ENCODE measurements at places on chromosomes 4 and X.
A peak's percentile ranks its signal among the peaks of the same experiment; 100 is the strongest.

GRCh38 chr4:101356928-101357327 is 9.6 kb upstream of the PPP3CA start:
- ATAC-seq = peak; percentile 62

DNA sequence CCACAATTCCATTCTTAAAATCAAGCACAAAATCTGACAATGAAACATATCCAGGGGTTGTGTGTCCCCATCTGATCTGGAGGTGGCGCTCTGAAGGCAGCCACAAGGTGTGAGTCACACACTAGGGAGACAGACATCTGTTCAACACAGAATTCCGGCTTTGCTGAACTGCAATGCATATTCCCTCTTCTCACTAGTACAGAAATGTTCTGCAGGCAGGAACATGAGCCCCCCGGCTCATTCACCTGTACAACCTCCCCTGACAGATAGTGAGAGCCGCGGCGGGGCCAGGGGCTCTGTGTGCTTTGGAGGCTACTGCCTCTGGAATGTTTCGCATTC is 41.9 kb downstream of the WDR1 start:
- ATAC-seq = peak; percentile 83

GRCh38 chr4:159977907-159978617 is 875.2 kb downstream of the RAPGEF2 start:
- no peak for ATAC-seq

DNA sequence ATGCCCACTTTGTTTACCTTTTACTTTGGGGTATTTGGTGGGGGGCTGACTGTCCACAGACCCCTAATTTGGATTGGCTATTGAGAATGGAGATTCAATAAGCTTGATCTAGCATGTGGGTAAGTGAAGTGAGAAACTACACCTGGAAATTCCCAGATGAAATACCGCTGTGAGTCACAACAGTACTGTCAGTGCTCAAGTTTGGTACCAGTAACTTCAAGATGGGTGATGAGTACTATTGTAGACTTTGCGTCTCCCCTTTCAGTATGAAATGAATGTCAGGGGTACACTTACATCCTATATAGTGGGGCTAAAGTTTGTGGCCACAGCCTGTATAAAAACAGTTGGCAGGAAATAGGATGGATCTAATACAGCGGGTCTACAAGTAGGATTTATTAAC is 33.3 kb downstream of the HMGN5 start:
- no peak for ATAC-seq

DNA sequence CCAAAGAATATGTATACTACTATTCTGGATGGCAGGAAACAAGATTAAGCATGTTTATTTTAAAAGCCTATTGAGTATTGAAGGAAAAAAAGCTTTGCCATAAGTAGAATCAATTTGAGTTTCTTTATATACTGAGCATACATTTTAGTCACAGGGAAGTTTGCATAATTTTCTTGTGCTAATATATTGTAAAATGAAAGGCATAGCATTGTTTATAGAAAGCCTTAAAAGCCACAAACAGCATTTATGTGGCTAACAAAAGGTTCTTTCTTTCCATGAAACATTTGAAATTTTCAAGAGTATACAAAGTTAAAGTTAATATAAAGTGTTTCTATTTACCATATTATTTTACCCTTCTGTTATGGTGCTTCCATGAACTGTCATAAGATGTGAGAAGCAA is 1133.8 kb upstream of the PCDH10 start:
- no peak for ATAC-seq

- no peak for ATAC-seq
Measured at GRCh38 chr4:54016504-54016903, 47.9 kb downstream of the CHIC2 start.

DNA sequence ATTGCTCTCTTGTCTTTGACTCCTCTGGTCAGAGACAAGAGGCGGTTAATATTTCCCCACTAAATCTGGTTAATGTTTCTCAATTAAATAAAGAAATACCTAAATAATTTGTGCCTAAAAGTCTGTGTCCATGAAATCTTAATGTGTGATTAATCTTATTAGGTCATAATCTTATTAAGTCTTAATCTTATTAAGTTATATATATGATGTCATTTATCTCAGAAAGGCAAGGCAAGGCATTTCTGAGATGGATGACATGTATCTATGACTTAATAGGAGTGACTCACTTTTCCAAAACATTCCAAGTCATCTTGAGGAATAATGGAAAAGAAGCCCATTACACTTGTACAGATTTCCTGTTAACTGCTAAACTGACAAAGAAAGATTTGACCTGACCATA is 74.7 kb downstream of the TRAM1L1 start:
- ATAC-seq = no peak

GRCh38 chr4:85798012-85798770 is 323.2 kb downstream of the ARHGAP24 start:
- ATAC-seq = peak; percentile 21

GRCh38 chrX:46407753-46408130 is 137.5 kb downstream of the ZNF674 start:
- no peak for ATAC-seq

- ATAC-seq = no peak
Measured at GRCh38 chr4:71540749-71541269, 202.0 kb downstream of the SLC4A4 start.

DNA sequence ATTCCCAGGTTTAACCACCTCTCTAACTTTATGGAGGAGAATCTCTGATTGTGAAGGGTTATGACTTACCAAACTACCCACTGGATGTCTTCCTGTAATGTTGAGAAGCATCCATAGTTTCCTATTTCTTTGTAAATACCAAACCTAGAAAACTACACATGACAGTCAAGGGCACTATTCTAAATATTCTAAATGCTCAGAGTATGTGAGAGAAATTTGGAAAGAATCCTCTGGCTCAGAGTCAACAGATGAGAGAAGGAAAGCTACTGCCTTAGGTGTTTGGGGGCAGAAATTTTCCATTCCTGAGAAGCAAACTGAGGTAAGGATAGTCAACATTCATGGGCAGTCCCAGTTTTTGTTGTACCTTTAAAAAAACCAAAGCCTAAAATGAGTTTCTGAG is 155.8 kb downstream of the KCNIP4 start:
- ATAC-seq = no peak

DNA sequence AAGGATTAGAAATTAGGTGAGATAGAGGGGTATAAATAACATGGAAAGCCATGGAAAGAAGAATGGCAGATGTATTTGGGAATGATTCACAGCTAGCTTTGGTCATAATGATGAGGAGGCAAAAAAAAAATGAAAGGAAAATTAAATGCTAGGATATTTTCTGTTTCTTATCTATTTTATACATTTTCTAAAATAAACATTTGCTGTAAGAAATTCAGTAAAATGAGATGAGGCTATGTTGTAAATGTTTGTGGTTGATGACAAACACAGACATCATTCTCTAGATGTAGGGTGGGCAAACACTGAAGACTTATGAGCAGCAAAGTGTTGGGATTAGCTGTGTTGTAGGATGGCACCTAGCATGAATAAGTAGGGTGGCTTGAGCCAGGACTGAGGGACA is 407.1 kb downstream of the IL15 start:
- no peak for ATAC-seq

DNA sequence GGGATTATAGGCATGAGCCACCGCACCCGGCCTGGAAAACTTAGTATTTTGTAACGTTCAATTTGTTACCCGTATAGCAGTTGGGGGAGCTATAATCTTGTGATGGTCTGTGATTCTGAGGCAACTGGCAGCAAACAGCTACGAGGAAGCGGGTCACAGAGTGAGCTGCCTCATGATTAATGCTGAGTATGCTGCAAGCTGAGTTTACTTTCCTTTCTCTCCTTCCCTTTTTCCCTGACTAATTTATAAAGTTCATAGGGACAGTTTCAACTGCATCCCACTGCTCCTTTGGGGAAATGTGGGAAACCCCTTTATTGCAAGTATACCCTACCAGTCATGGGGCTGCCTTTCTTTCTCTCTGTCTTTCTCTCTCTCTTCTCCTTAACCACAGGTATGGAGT is 17.7 kb upstream of the ELOVL6 start:
- no peak for ATAC-seq

GRCh38 chrX:2282490-2283090 is 218.2 kb downstream of the DHRSX start:
- ATAC-seq = no peak

- no peak for ATAC-seq
Measured at GRCh38 chr4:33116871-33117270, 2396.7 kb downstream of the PCDH7 start.

DNA sequence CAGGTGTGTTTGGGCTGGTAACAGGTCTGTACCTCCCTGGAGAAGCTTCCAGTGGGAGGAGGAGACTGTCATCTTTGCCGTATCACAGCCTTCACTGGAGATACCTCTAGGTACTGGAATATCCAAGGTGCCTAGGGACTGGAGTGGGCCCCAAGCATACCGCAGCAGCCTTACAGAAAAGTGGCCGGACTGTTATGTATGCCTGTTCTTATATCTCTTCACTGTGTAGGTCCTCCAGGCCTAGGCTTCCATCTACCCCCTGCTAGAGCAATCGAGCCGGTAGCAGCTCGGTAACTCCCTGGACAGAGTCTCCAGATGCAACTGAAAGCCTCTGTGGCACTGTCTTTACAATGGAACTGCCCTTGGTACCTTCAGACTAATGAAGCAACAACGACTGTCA is 277.4 kb upstream of the GRIA3 start:
- ATAC-seq = no peak

DNA sequence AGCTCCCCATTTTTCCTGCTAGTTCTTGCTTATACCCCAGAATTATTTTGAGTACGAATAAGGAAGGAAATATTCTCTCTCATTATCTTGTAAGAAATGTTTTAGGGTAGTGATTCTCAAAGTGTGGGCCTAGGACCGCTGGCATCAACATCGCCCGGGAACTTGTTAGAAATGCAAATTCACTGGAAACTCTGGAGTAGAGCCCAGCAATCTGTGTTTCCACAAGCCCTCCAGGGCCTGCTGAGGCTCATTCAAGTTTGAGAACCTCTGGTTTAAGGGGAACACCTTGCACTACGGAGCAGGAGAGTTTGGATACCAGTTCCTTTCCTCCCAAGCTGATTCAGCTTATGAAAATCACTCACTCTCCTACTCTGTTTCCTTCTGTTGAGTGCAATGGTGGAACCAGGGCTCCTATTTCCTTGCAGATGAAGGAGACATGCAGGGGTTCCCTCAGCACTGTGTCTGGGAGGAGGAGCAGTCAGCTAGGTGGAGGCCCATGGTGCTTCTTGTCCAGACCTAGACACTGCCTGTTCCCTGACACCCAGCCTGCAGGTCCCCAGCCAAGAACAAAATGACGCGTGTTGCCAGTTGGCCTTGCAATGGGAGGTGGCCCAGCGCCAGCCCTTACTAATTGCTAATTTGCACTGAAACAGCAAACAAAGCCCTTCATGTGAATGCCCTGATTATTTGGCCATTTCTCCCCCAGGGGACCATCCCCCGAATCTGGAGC is 68.5 kb downstream of the CYTL1 start:
- peak; percentile 13 for ATAC-seq

GRCh38 chrX:112867570-112867969 is 26.9 kb upstream of the AMOT start:
- ATAC-seq = no peak

- ATAC-seq = no peak
Measured at GRCh38 chrX:23805389-23805788, 22.4 kb downstream of the SAT1 start.

- ATAC-seq = no peak
Measured at GRCh38 chrX:26649534-26649933, 433.6 kb downstream of the MAGEB5 start.

- no peak for ATAC-seq
Measured at GRCh38 chrX:23578079-23578478, 89.2 kb upstream of the PRDX4 start.

DNA sequence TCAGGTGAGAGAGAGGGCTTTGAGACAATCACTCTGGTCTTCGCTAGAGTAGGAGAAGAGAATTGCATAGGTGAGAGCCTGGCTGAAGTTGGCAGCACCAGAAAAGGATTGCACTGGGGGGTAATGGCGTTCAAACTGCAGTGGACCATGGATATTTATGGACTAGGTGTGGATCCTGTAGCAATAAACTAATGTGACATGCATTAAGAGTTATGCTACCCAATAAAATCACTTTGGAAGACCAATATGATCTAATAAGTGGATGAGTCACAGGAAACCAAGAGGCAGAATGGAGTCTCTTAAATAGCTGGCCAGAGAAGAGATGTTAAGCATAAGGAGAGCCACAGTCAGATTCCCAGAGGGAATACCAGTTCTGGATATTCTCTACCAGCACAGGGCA is 259.8 kb downstream of the FBXO8 start:
- ATAC-seq = peak; percentile 88

DNA sequence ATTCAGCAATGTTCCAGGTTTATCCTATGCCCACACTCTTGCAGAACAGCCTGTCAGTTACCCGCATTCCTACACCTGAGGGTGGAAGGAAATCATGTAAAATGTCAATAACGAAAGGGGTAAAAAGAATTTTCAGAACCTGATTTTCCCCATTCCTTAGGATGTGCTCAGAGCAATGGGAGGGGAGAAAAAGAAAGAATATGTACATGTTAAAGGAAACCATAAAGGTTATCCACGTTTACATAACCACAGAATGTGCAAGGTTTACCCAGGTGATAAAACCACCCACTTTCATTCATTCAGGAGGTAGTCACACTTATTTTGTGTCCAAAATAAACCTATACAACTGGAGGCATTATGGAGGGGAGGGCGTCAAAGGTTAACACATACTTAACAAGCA is 335.5 kb downstream of the ZNF674 start:
- ATAC-seq = no peak

- ATAC-seq = no peak
Measured at GRCh38 chrX:3501833-3502535, 155.5 kb upstream of the MXRA5 start.

- ATAC-seq = no peak
Measured at GRCh38 chrX:30373479-30373878, 64.3 kb upstream of the NR0B1 start.

DNA sequence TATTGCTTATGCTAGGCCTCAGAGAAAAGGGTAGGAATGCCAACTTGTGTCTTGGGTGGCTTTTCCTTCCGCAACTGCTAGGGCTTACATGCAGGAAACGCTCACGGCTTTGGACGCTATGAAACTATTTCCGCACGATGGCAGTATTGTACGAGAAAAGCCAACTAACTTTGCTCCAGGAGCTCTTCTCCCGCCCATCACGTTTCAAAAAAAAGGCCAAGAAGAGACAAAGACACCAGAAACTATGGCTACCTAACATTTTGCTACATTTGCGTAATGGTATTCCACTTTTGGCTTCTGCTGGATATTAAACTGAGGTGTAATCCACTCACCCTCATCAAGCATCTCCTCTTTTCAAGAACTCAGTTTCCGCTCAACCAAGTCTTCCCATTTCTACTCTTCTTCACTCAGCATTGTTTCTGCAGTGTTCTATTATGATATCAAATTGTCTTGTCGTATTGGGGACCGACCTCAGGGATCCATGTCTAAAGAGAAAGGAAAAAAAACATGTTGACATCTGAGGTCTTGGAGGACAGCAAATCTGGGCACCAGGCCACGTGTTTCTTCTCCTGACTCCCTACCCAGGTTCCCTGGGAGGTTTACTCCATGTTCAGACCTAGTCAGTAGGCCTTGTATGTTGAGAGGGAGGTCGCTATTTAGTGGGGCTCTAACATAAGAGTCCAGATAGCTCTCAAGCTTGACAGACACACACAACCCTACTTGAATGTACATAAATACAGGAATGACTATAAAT is 239.4 kb upstream of the STK26 start:
- no peak for ATAC-seq
